DMS79 treated with DMSO at 0.1 percent for 48 hours (cell line): ENCODE measurements at places on chromosomes 6 and 20.
A peak's percentile ranks its signal among the peaks of the same experiment; 100 is the strongest.

DNA sequence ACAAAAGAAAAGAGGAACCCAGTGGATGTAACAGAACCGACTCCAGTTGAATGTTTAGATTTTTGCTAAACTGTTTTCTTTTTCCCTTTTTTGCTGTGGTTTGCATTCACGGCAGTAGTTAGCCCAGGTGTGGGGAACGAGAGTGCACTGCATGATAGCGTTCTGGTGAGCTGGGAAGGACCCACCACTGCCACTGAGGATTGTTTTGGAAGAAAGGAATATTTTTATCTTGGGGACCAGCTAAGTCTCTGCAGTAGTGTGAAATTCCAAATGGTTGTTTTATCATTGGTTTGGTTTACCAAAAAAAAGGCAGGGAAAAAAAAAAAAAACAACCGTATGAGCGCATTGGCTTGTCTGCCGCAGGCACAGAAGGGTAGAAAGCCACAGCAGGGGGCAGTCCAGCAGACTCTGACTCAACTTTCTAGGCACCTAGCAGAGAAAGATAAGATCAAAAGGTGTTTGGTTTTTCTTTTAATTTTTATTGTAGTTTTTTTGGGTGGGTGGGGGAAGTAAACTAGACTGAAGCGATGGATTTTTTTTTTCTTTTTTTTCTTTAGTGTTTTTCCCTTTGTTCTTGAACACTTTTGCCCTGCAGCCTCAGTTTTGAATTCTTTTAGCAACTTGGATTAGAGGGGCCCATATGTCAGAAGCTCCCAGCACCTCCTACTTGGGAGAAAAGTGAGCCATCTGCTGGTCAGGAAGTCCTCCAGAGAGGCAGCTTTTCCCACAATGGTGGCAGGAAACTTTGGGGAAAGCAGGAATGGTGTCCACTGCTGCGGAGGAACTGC is 13.5 kb upstream of the RAB5IF start:
- no peak for DNase-seq

DNA sequence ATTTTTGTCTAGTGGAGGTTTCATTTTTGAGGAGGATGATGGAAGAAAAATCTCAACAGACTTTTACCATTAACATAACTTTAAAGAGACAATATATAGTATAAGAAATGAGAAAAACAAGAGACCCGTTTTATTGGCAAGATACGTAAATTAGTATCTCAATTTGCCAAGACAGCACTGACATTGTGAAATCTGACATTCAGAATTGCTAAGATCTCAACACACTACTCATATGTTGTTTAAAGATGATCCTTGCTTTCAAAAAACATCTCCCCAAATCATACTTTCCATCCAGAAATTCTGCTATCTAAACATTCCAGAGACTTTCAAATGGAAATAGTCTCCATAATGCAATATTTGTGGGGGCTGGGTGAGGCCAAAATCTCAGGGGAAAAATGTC is 220.9 kb upstream of the CEP162 start:
- DNase-seq: no peak

GRCh38 chr20:10910535-10911178 is 236.9 kb upstream of the JAG1 start:
- no peak for DNase-seq

DNA sequence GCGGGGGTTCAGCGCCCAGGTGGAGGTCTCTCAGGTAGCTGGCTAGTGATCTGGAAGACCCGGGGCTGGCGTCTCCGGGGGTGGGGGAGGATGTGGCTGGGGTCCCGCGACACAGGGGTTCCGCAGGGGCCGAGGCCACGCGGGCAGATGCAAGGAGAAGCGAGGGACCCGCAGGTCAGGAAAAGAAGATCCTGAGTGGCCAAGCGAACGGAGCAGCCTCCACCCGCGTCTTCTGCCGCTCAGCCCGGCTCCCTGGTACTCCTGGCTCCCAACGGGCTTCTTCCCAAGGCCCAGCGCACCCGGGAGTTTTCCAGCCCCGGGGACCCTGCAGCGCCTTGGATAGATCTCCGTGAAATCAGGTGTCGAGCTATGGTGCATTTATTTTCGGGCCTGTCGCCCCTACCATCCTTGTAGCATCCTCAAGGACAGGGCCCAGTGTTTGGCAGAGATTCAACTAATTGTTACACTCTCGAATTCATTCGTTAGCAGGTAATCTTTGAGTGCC is 682 bp upstream of the CHD6 start:
- DNase-seq: peak; percentile 25

DNA sequence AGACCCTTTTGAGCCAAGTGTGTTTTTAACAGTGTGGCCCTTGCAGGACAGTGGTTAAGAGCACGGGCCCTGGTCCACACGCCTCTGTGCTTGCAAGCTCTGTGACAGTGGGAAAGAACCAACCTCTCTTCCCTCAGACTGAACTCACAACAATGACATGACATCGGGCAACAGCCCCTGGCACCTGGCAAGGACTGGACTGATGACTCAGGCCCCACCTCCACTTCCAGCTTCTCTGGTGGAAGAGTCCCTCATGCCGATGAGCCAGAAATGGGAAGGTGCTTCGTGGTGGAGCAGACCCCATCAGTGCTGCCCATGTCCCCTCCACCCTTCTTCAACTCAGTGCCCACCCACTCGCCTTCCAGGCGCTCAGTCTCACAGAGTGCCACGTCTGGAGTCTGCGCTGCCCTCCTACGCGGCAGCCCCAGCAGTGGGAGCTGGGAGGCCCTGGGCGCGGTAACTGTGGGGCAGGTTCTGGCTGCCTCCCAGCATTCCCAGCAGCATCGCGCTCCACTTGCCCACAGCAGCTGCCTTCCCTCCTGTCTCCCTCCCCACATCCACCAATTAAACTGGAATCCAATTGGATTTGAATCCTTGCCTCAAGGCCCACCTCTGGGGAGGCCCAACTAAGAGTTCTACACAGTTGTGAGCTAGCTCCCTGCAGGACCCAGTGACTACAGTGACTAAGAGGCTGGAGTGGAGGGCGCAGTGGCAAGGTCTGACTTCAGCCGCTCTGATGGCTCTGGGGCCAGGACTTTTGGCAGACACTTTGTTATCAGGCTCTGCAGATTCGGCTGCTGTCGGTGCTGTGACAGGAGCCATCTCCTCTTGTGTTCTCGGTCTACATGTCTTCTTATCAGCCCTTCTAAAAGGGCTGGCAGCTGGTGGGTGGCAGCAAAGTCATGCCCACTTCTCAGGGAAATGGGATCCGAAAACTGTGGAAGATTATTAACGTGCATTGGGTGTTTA is 156.8 kb upstream of the MLN start:
- DNase-seq: no peak

DNA sequence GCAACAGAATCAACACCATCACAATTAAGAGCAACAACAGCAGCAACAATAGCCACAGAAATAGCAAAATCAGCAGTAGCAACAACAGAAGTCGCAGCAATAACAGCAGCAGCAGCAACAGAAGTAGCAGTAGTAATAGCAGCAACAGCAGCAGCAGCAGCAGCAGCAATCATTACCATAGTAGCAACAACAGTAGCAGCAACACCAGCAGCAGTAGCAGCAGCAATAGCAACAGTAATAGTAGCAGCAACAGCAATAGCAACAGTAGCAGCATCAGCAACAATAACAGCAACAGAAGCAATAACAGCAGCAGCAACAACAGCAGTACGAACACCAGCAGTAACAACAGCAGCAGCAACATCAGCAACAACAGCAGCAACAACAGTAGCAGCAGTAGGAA is 39.8 kb downstream of the SLC22A2 start:
- DNase-seq: no peak

DNA sequence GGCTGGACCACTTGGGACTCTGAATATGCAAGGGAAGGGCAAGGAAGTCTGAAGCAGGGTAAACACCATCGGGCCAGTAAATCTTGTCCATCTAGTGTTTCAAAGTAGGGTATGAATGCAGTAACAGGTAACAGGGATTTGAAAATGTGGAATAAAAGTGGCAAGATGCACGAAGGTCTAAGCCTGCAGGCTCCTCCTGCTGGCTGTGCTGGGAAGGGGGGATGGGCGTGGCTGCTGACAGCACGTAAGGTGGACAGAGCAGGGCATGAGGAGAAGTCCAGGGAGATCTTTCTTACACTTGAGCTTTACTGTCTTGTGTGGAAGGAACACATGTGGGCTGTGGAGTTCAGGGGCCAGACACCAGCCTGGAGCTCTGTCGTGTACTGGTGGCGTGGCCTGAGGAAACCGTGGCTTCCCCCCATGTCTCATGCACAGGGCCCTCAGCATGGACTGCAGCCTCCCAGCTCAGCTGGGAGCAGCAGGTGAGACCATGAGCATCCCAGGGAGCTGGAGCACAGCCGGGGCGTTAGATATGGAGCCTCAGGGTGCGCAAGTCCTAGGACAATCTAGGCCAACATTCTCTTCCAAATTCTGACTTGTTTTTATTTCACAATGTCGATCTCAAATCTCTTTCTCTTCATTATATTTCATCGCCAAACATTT is 84.5 kb downstream of the SLC22A23 start:
- no peak for DNase-seq

- no peak for DNase-seq
Measured at GRCh38 chr6:208364-208763, 83.9 kb upstream of the DUSP22 start.

DNA sequence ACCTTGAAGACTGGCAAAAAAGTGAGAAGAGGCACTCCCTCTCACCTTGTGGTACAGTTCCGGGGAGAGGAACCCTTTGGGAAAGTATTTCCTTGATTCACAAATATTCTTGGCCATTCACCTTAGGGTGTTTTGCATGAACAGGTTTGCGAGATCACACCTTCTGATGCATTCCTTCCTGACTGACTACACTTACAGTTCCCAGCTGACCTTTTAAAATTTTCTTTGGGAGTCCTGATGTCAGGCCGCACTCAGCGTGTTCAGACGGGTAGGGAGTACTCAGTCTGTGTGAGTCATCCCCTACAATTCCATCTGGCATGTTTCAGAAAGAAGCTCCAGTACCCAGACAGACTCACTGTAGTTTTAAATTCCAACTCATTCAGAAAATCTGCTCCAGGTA is 1.7 kb downstream of the ADGRF4 start:
- DNase-seq: no peak
